SK-MEL-5 (cell line): ENCODE measurements at places on chromosomes 1 and 21. TPM values are rescaled to one million over a fixed set of nuclear protein-coding genes. Genes with fewer than 3 reads are reported as not detected.

The TNFRSF8 gene
- not detected in 2 replicates for total RNA-seq

The PCBP3 gene
- not detected in 2 replicates for total RNA-seq

The ITLN2 gene
- total RNA-seq = 0.69 and 0.90 TPM in 2 replicates

The PRRX1 gene
- total RNA-seq = 0.05 and 0.13 TPM in 2 replicates

The CFHR2 gene
- total RNA-seq = not detected in 2 replicates

The HES3 gene
- total RNA-seq = not detected in 2 replicates

The RGSL1 gene
- not detected in 2 replicates for total RNA-seq

The OR2G6 gene
- total RNA-seq = not detected in 2 replicates

The INSRR gene
- not detected in 2 replicates for total RNA-seq

The KCNQ4 gene
- 0.11 TPM in 1 of 2 replicates, not detected in the other for total RNA-seq

The MPZ gene
- 3.4 and 3.6 TPM in 2 replicates for total RNA-seq

The OR2L13 gene
- not detected in 2 replicates for total RNA-seq

The MTR gene
- 27.5 and 28.2 TPM in 2 replicates for total RNA-seq

The CBR3 gene
- 18.5 and 23.1 TPM in 2 replicates for total RNA-seq

The OLIG1 gene
- 0.96 and 1.5 TPM in 2 replicates for total RNA-seq

The PRUNE1 gene
- total RNA-seq = 13.9 and 16.2 TPM in 2 replicates

The ZSCAN20 gene
- total RNA-seq = 4.9 and 5.1 TPM in 2 replicates

The THEMIS2 gene
- 63.5 and 66.1 TPM in 2 replicates for total RNA-seq

The UTS2 gene
- not detected in 2 replicates for total RNA-seq

The DDI2 gene
- 18.6 and 18.8 TPM in 2 replicates for total RNA-seq

The IFI44 gene
- total RNA-seq = 0.53 and 0.66 TPM in 2 replicates

The OR2T2 gene
- not detected in 2 replicates for total RNA-seq

The CD84 gene
- total RNA-seq = not detected in 2 replicates

The ZNF697 gene
- 80.6 and 82.3 TPM in 2 replicates for total RNA-seq

The CRYAA gene
- not detected in 2 replicates for total RNA-seq

The EDARADD gene
- total RNA-seq = 2.4 and 2.5 TPM in 2 replicates

The PDC gene
- not detected in 2 replicates for total RNA-seq

The TSPAN1 gene
- total RNA-seq = not detected in 2 replicates

The HAPLN2 gene
- total RNA-seq = not detected in 2 replicates

The VCAM1 gene
- not detected in 2 replicates for total RNA-seq

The FAAP20 gene
- total RNA-seq = 32.4 and 33.0 TPM in 2 replicates

The KRTAP13-2 gene
- total RNA-seq = not detected in 2 replicates
